Ovary (tissue), 10 donors: ENCODE measurements at places on chromosomes 4 and X. TPM values are rescaled to one million over a fixed set of nuclear protein-coding genes. Genes with fewer than 3 reads are reported as not detected.

Gene NR0B1
- 2.6 TPM for total RNA-seq

Gene NPY2R
- total RNA-seq, result not detected

DNA sequence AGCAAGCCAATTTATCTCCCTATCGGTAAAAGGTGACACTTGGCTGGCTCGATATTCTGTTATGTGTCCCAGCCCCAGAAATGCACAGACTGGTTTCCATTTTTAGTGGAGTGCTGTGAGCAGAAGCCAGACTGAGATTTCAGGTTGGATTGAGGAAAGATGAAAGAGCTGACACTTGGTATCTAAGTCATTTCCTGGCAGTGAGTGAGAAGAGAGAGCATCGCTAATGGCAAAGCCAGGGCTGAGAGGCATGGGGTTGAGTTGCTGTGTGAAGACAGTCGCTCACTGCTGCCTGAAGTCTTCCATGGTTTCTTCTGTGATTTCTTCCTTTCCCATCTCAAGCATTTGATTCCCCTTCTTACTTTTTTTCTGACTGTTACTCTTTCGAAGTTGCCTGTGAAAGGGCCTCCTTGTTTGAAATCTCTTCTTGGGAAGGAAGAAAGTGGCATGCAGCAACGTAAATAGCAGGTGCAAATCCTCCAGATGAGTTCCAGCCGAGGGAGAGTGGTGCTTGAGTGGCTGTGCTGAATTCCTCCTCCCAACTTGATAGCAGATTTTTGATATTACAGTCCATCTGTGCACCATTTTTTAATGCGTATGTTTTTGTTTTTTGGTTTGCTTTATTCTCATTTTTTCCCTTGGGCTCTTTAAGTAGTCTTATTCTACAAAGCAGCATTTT lies 109.2 kb upstream of the LIMCH1 start:
- H3K4me1 ChIP-seq, result no peaks in the 10 kb centered on the region
- no peaks in the 10 kb centered on the region for H3K36me3 ChIP-seq
- no peak overlapping the region for H3K4me3 ChIP-seq
- no peak overlapping the region for H3K27ac ChIP-seq

Gene SSX2B
- total RNA-seq, result not detected

GRCh38 chr4:6499238-6499600 lies 26.8 kb upstream of the PPP2R2C start:
- no peak for DNase-seq
- H3K27ac ChIP-seq, result no peak overlapping the region
- no peaks in the 10 kb centered on the region for H3K27me3 ChIP-seq
- H3K4me1 ChIP-seq, result no peaks in the 10 kb centered on the region
